Body of pancreas (tissue), 4 donors: ENCODE measurements at places on chromosomes 4 and X. TPM values are rescaled to one million over a fixed set of nuclear protein-coding genes. Genes with fewer than 3 reads are reported as not detected.

The TMPRSS11F gene
- total RNA-seq: not detected

The NHSL2 gene
- 1.6 TPM for total RNA-seq

The MAGIX gene
- 40.9 TPM for total RNA-seq

The TBC1D14 gene
- 10.5 TPM for total RNA-seq

The KIAA1210 gene
- total RNA-seq: not detected

The TMEM154 gene
- 0.52 TPM for total RNA-seq

The RHOH gene
- total RNA-seq: 2.9 TPM

The MAGEA12 gene
- total RNA-seq: not detected

The OTUD6A gene
- not detected for total RNA-seq

The LRIT3 gene
- total RNA-seq: not detected
